Dorsolateral prefrontal cortex (tissue), 122 donors: ENCODE measurements at places on chromosomes 11 and 22.

DNA sequence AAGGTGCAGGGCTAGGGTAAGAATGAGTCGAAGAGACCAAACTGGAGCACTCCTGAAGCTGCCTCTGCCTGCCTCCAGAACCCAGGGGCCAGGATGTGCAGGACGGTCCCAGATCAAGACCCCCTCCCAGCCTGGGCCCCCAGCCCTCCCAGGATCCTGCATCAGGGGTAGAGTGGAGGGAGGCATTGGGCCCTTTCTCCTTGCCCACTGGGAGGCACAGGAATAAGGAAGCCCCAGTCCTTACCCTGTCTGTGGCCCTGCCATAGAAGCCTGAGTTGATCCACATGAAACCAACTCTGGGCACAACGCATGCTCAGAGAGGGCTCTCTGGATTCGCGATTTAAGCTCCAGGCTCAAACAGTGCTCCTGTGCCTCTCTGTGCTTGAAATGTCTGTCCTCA lies 661.8 kb upstream of the B3GAT1 start:
- no peak for DNase-seq

DNA sequence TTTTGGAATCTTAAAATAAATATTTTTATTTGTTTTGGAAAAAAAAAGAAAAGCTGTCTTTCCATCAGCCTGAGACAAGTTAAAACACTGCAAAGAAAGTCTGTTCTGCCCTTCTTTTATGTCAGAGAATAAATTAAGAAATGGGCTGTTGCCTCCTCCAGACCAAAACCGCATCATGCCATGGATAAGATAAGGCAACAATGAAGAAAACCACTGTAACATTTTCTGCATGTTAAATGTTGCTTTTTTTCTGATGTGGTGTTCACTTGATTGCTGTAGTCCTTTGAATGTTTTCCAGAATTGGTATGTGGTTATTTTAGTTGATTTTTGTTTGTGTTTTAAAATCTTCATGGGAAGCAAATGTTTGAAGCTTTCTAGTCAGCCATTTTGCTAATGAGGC lies 319.2 kb upstream of the CNTN5 start:
- DNase-seq: no peak

DNA sequence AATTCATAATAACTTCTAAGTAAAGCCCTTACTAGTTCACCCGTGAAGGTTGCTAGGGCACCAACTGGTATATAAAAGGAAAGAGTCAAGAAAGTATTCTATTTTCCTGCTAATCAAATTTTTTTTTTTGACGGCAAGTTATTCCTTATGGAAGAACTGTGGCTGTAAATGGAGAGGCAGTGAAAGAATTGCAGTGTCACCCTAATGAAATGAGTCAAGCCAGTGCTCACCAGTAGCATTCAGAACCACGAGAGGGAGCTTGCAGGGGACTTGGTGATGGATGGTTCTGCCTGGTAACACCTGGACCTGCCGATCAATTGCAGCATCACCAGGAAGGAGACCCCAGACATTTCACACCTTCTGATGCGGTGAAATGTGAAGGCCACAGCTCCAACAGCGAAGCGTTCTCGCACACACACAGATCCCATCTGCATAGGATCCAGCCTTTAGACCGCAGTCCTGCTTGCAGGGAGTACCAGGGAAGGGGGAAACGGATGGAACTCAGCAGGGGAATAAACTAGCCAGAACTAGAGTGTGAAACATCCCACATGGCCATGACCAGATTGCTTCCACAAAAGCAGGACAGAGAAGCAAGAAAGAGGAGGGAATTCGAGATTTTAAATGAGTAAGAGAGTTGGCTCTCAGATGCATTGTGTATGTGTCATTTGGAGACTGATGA lies 326.2 kb downstream of the TBC1D22A start:
- no peak for DNase-seq

- DNase-seq: no peak
Measured at GRCh38 chr11:65403607-65404121, 17.2 kb downstream of the FRMD8 start.

- no peak for DNase-seq
Measured at GRCh38 chr22:30301995-30302809, 12.9 kb upstream of the CASTOR1 start.
